Lung (tissue), 17 donors: ENCODE measurements at places on chromosomes 11 and 22. TPM values are rescaled to one million over a fixed set of nuclear protein-coding genes. Genes with fewer than 3 reads are reported as not detected.

Gene DDIAS
- 0.71 TPM for polyA plus RNA-seq

Gene OR5A1
- not detected for polyA plus RNA-seq

DNA sequence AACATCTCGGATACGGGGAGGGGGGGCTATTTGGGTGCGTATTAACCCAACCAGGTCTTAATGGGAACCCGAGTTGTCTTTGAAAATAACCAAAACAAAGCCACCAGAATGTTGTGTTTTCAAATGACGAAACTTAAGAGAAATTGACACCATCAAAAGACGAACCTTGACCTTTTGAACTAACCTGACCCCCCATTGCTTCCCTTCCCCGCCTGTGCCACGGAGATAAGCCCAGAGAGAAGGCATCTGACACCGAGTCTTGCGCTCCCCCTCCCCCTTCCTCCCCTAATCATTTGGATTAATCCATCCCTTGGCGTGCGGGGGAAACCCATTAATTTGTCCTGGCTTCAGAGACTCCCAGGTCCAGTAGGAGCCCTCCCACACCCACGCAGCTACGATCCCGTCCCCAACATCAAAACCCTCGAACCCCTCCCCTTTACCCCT, 4.5 kb upstream of the GCAT start:
- peaks cover 10% of the 10 kb centered on the region for H3K4me1 ChIP-seq
- H3K4me3 ChIP-seq: no peak overlapping the region
- peak; percentile 52 for DNase-seq
- H3K36me3 ChIP-seq: no peaks in the 10 kb centered on the region
- no peak overlapping the region for H3K27ac ChIP-seq

DNA sequence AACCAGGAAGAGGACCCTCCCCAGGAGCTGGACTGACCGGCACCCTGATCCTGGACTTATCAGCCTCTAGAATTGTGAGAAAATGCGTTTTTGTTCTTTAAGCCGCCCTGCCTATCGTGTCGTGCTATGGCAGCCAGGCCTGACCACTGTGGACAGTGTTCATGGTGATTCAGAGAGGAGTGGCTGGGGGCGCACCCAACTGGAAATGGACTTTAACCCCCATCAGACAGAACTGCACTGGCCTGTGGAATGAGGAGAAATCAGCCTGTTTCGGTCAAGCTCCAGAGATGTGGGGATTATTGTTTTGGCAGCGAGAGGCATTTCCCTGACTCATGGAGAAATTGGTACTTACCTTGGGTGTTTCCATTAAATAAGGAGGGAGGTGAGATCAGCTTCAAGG, 1437.8 kb downstream of the BRD1 start:
- H3K36me3 ChIP-seq: no peaks in the 10 kb centered on the region
- H3K27me3 ChIP-seq: peaks cover 11% of the 10 kb centered on the region
- H3K4me1 ChIP-seq: no peaks in the 10 kb centered on the region
- no peak overlapping the region for H3K27ac ChIP-seq
- no peak overlapping the region for H3K4me3 ChIP-seq
- no peak for DNase-seq

GRCh38 chr11:17513853-17514252, 30.4 kb downstream of the USH1C start:
- H3K27me3 ChIP-seq: no peaks in the 10 kb centered on the region
- no peak overlapping the region for H3K27ac ChIP-seq
- DNase-seq: no peak
- no peak overlapping the region for H3K4me3 ChIP-seq
